ENCODE measurements at places on chromosomes 6 and 20.

- no peak for DNase-seq
Measured at GRCh38 chr6:168413018-168413720, 27.8 kb upstream of the SMOC2 start.

- DNase-seq: no peak
Measured at GRCh38 chr20:20814685-20815084, 102.2 kb upstream of the RALGAPA2 start.

- no peak for DNase-seq
Measured at GRCh38 chr20:37907330-37907676, 4.4 kb downstream of the VSTM2L start.

- DNase-seq: no peak
Measured at GRCh38 chr6:16854986-16855385, 93.7 kb upstream of the ATXN1 start.

DNA sequence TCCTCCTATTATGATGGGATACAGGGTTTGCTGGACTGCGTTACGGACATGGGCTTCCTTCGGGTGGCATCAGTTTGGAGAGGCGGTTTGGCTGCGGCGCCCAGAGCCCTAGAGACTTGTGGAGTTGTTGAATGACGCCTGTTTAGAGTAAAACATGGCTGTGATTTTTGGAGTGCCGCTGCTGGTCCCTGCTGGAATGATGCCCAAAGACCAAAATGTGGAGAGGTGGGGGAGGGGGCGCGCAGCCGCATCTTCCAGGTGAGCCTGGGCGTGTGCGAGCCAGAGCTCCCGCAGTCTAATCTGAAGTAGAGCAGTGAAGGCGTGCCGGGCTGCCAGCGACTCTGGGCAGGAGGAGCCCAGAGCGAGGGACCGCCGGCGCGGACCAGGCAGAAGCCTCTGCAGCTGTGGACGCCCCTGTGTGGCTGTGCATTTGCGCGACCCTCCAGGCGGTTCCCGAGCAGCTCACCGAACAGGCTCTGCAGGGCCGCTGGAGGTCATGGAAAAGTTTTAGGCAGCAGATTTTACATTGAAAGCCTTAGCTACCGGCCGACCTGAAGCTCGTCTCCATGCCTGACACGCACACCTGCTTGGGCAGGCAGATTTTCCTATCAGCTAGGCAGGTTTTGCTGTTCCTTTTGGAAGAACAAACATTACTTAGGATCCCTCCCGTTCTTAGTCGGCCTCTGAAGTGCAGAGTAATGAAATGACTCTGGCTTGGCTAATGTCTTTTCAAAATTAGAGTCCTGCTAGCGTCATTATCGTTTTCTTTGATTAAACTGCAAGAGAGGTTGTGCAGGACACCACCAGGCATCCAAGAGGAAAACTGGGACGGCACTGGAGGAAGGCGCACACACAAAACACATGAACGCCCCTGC lies 298.2 kb downstream of the PHACTR1 start:
- peak; percentile 76 for DNase-seq

DNA sequence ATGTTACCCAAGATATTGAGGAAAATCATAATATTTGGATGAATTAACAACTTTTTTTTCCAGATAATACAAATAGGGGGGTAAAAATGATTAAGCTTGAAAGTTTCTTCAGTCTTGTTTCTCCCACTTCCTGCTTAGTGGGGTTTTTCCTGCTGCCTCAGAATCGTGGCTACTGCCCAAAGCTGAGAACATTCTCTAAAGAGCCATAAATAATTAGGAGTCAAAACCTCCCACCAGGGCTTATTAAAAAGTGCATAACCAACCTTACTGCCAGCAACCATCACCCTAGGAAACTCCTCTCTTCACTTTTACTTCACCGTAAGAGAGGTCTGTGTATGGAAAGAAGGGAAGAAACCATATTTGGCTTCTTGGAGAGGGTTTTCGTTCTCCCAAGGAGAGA lies 9.0 kb upstream of the LCA5 start:
- no peak for DNase-seq

- no peak for DNase-seq
Measured at GRCh38 chr20:50810842-50811241, 16.0 kb downstream of the BCAS4 start.

GRCh38 chr6:71134929-71135642 lies 153.5 kb upstream of the OGFRL1 start:
- DNase-seq: no peak

GRCh38 chr6:3455147-3455568 lies 1.7 kb downstream of the SLC22A23 start:
- no peak for DNase-seq

DNA sequence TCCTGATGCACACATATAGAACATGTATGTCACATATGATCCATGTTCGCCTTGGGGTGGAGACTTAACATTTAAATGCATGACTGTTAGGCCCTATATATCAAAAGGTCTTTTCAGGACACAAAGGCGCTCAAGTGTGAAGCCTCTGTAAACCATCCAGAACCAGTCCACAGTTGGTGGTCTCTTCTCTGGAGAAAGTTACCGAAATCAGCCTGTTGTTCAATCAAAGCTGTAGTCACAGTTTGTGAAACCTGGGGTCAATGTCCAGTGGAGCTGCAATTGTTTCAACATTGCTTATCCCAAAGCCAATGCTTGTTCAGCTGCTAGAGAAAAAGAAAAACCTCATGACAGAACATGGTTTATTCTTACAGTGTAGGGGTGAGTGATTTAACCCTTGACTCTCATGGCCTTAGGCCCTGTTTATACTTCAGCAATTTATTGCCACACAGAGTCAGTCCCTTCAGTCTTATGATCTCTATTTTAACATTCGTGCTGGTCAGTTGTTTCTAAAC lies 193.6 kb upstream of the CST7 start:
- peak; percentile 17 for DNase-seq

GRCh38 chr6:119493980-119494379 lies 144.4 kb upstream of the MAN1A1 start:
- peak; percentile 15 for DNase-seq

DNA sequence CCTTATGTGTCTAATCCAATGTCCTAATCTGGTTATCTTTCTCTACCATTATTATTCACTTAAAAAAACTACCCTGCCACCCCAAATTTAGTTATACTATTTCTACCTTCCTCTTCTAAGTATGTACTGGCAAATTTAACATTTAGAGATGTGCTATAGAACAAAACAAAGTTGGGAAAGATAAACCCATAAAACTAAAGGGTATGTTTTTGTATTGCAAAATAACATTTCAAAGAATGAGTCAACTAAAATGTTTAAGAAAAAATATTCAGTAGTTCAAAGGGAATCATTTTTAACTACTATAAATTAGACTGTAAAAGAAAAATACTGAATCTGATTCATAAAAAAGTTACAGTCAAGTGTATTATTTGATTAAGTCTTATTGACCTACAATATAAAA lies 103.0 kb downstream of the LMBRD1 start:
- no peak for DNase-seq

DNA sequence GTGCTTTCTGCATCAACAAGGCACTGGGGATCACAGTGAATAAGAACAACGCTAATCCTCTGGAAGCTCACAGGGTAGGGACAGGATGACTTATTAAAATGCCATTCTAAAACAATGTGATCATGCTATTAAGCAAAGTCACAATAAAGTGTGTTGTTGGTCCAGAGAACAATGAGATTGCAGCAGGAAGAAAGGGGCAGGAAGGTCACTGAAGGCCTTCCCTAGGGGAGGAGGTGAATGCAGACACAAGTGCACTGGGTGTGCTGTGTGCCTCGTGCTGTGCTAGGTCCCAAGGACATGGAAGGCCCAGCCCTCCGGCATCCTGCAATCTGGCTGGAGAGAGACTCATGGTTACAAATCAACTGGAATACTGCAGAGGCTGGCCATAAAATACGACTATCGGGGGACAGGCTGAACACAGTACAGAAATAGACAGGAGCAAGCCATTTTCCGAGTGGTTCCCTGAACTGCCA lies 55.7 kb downstream of the LYRM4 start:
- DNase-seq: no peak

DNA sequence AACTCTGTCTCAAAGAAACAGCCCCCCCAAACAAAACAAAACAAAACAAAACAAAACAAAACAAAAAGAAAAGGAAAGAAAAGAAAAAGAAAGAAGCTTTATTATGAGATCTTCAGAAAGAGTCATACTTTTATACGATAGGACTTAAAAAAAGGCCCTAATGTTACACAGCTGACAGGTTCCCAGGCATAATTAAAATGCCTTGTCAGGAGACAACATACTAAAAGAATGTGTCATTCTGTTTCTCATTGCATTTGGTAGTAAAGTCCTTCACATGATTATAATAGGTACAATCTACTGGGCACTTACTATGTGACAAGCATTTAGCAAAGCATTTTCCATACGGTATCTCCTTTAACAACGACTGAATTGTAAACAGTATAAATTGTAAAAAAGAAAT lies 36.4 kb upstream of the RPN2 start:
- no peak for DNase-seq

DNA sequence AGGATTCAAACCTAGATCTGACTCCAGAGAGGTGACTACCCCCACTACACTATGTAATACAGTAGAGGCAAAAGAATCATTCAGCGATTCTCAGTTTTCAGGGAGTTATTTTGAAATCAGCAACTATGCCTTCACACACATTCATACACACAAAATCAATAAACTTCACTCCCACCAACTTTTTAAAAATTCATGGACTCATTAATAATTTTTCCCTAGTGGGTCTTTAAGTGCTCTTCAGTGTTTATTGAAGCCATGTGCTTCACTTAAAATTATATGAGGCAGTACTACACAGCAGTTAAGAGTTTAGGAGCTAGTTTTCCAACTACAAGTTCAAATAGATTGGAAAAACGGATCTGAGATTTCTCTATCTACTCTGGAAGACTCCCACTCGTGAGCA lies 452.7 kb upstream of the ADGRB3 start:
- DNase-seq: no peak

- DNase-seq: no peak
Measured at GRCh38 chr6:51489133-51489532, 598.3 kb downstream of the PKHD1 start.

DNA sequence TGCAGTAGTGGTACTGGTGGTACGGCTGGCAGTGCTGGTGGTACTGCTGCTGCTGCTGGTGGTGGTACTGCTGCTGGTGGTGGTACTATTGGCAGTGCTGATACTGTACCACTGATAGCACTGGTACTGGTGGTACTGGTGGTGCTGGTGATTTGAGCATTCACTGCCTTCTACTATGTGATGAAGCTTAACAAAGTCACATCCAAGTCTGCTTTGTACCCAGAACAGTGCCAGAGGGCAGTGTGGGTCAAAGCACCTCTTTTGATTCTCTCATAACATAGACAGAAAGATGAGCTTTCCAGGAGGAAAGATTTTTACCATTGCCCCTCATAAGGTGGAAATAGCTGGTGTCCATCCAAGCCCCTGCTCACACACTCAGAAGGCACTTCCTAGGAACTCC lies 48.7 kb downstream of the ANKRD6 start:
- no peak for DNase-seq

- no peak for DNase-seq
Measured at GRCh38 chr20:8587810-8588209, 455.7 kb downstream of the PLCB1 start.

DNA sequence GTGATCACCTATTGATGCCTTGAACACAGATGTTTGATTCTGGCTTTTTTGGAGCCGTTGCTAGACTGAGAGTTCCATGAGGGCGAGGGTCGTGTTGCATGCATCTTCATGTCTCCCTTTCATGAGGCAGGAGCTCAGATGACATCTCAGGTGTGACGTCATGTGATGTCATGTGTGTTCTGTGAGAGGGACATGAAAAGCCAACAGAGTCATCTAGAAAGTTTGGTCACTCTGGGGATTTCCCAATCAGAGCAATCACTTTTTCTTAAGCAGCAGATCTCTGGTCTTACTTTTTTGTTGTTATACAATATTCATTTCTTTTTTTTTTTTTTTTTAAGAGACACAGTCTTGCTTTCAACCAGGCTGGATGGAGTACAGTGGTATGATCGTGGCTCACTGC lies 411.8 kb downstream of the PREX1 start:
- no peak for DNase-seq

DNA sequence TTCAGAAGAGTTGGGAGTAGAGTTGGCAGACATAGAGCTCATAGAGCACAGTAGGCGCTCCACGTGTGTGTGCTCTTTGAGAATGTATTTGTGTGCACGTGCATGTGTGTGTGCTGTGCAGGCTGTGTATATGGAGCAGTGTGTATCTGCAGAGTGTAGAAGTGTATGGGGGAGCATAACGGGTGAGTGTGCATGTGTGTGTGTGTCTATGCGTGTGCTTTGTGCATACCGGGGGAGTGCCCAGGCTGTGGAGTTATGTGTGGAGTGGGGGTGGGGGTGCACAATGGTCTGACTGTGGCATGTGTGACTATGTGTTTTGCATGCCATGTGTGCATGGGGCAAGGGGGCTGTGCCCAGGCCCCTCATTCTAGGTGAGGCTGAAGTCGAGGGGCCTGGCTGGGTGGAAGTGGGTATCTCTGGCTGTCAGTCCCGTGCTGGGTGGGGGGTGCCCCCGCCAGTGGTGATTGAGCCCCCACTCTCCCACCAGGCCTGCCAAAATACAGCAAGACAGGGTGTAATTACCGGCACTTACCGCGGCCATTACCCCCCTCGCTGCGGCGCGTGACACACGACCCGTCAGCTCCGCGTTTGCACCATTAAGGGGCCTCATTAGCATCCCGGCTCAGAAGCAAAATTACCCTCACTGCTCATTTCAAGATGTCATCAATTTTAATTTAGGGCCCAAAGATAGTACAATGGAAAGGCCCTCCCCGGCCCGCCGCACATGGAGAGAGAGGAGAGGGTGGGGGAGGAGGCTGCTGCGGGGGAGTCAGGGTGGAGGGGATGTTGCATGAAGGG lies 39.1 kb downstream of the MDFI start:
- no peak for DNase-seq

- DNase-seq: no peak
Measured at GRCh38 chr20:46010491-46011391, 2.0 kb downstream of the MMP9 start.

GRCh38 chr6:29845405-29846006 lies 17.9 kb downstream of the HLA-G start:
- DNase-seq: no peak

- DNase-seq: no peak
Measured at GRCh38 chr6:39452306-39453145, 130.0 kb upstream of the KCNK16 start.

GRCh38 chr20:43392561-43392960 lies 65.1 kb upstream of the SRSF6 start:
- DNase-seq: no peak

- no peak for DNase-seq
Measured at GRCh38 chr20:62367136-62367632, at the start of gene LAMA5. Gene LAMA5, minus strand, starts transcription at chr20:62367312. Its CDS starts 67 bp downstream, at chr20:62367245.

- DNase-seq: no peak
Measured at GRCh38 chr6:17673543-17674254, 33.0 kb downstream of the NUP153 start.

GRCh38 chr20:53875452-53875851 lies 194.9 kb downstream of the BCAS1 start:
- no peak for DNase-seq

Data from pancreas (tissue), 10 donors.